Thoracic aorta (tissue), 2 donors: ENCODE measurements at places on chromosomes 1 and 21. TPM values are rescaled to one million over a fixed set of nuclear protein-coding genes. Genes with fewer than 3 reads are reported as not detected.

FCGR1A gene
- 15.8 TPM for total RNA-seq

P3R3URF gene
- not detected for total RNA-seq

GRCh38 chr1:199422206-199422605, 605.3 kb upstream of the NR5A2 start:
- DNase-seq: no peak

GRCh38 chr21:17976691-17977090, 157.5 kb upstream of the C21orf91 start:
- DNase-seq: no peak

DNA sequence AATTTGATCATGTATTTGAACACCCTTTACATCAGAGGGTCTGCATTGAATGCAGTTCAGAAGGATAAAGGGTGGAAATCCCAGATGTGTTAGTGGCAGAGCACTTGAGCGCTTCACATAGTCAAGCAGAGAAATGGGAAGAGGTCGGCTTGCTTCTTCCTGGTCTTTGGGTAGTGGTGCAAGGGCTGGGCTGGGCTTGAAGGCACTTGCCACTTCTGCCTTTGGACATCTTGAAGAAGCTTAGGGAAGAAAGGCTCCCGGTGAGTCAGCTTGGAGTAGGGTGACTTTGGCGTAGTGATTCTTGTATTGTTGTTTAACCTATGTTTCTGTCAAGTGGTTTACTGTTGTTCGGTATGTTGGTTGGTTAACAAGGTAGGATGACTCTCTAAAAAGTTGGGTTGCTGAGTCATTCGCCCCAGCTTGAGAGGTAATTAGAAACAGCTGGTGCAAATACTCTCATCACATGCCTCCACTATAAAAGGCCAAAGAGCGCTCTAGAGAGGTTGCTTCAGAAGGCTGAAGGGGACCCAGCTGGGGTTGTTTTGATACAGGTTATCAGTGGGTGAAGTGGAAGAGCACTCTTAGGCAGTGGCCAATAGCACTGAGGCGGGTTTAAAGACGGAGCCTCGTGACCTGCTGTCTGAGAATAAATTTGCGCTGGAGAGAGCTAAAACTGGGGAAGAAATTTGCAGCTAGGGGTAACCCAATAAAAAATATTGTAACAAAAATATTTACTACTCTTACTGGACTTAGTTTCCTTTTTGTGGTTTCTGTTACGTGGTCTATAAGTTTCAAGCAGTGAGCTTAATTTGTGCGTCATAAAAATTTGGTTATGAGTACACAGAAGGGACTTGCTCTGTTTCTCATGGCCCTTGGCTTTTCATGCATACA, 1.4 kb downstream of the BACH1 start:
- no peak for DNase-seq

- no peak for DNase-seq
These were observed 14.3 kb upstream of the PRKAA2 start for GRCh38 chr1:56630786-56631185.

- no peak for DNase-seq
These were observed 25.9 kb downstream of the DYRK1A start for GRCh38 chr21:37392441-37392840.

DNA sequence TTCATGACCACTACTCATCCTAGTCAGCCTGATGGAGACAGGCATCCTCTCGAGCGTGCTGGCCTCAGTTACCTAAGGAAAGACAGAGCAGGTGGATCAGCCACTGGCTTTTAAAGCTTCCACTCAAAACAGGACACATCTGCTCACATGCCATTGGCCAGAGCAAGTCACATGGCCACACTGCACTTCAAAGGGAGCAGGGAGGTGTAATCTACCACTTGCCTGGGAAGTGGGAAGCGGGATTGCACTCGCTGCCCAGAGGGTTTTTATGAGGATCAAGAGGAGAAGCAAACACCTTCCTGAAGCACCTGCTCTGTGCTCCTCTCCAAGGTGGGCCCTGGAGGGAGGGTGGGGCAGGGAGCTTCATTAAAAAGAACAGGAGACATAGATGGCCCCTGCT, 108.0 kb downstream of the TAS1R2 start:
- DNase-seq: no peak

GRCh38 chr1:196515904-196516303, 92.3 kb downstream of the KCNT2 start:
- DNase-seq: no peak
